Right ventricle myocardium superior (tissue), 1 donor: ENCODE measurements at places on chromosomes 5 and 9.
A peak's percentile ranks its signal among the peaks of the same experiment; 100 is the strongest.

DNA sequence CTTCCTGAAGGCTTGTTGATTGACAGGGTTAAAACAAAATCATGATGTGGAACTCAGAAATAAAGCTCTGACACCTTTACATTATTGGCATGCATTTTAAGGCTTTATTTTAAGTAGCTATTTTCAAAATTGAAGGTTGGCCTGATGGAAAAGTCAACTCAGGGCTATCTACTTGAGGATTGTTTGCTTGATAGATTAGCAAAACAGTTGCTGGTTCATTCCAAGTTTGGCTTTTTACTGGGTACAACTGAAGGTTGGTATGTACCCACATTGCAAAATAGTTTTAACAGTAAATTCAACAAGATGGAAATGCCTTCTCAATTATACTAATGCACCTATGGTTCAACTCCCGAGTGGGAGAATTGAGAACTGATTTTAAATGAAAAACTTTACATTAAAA, 161.8 kb upstream of the ELL2 start:
- no peak for DNase-seq

GRCh38 chr9:133256686-133257091, 18.3 kb downstream of the ABO start:
- no peak for DNase-seq

DNA sequence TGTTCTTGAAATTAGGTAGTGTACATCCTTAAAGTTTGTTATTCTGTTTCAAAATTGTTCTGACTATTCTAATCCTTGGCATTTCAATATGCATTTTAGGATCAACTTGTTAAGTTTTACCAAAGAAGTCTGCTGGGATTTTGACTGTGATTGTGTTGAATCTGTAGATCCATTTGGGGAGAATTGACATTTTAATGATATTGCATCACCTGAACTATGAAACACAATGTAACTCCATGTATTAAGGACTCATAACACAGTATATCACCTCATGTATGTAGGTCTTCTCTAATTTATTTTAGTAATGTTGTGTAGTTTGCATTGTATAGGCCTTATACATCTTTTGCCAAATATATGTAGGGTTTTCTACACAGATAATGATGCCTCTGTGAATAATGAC, 77.8 kb downstream of the RALGPS1 start:
- DNase-seq, result no peak

GRCh38 chr9:117903453-117903852, 199.2 kb downstream of the TLR4 start:
- DNase-seq, result no peak

- DNase-seq, result no peak
These were observed 64.7 kb downstream of the UBE2R2 start for GRCh38 chr9:33881635-33882034.

DNA sequence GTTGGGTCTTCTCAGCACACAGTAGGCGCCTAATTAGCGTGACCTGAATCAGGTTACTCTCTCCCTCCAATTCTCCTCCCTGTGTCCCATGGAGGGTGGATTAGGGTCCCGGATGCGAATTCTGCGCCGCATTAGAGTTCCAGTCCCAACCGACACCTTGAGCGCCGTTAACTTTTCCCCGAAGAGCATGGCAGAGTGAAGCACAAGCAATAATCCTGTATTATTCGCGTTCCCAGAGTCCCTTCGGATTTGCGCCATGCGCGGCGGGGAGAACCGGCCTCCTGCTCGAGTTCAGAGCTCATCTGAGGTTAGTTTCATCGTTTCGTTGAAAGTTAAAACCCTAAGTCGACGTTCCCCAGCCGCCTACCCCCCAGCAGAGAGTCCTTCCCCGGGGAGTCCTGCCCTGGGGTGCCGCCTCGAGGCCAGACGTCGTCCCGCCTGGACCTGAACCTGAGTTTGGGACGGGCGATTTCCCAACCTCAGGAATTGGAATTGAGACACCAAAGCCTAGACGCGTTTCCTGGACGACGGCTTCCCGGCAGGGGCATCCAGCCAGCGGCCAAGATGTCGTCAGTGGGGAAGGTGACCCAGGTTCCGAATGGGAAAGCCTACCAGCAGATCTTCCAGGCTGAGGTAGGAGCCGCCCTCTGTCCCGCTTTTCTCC, at the start of gene CCDC180:
TSS of gene CCDC180 (plus strand) at position 160 of the 664 bp plus-strand sequence. CDS start at position 565, 405 bp downstream.
- peak; percentile 49 for DNase-seq

- DNase-seq, result no peak
These were observed 44.5 kb downstream of the DAPK1 start for GRCh38 chr9:87542141-87542540.

- no peak for DNase-seq
These were observed 40.1 kb upstream of the STX17 start for GRCh38 chr9:99866398-99866797.
